ENCODE measurements at places on chromosomes 16 and 17.

- DNase-seq: no peak
- H3K4me1 ChIP-seq: peaks cover 57% of the 10 kb centered on the region
- H3K4me3 ChIP-seq: no peak overlapping the region
- no peaks in the 10 kb centered on the region for H3K27me3 ChIP-seq
- H3K27ac ChIP-seq: no peak overlapping the region
- peaks cover 39% of the 10 kb centered on the region for H3K36me3 ChIP-seq
These were observed 10.7 kb downstream of the WIPI1 start for GRCh38 chr17:68446626-68447041.

DNA sequence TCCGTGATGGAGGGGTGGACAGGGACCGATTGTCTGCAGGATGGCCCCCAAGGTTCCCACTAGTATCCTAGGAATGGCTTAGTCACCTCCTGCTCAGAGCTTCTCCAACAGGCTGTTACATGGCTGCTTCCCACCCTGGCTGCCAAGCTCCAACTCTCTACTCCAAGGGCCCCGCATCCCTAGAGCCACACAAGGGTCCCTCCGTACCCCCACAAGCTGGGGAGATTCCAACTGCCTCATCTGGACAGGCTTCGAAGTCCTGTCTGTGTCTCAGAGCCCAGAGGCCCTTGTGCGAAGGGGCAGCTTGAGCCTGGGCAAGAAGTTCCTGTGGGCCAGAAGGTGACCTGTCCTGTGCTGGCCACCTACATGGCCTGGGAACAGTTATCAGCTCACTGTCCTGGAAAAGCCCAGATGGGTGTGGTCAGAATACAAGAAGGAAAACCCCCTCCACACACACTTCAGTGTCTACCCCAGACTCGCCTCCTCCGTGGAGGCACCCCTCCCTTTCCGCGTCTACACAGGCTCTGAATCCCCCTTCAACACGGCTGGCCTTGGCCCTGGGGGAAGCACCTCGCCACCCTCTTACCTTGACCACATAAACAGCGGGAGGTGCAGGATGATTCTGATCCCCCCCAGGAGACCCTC is 586 bp downstream of the MEAK7 start:
- H3K36me3 ChIP-seq: no peaks in the 10 kb centered on the region
- H3K4me3 ChIP-seq: peak overlapping the region; percentile 69
- H3K4me1 ChIP-seq: peaks cover 13% of the 10 kb centered on the region
- peak overlapping the region; percentile 71 for H3K27ac ChIP-seq
- no peaks in the 10 kb centered on the region for H3K27me3 ChIP-seq

DNA sequence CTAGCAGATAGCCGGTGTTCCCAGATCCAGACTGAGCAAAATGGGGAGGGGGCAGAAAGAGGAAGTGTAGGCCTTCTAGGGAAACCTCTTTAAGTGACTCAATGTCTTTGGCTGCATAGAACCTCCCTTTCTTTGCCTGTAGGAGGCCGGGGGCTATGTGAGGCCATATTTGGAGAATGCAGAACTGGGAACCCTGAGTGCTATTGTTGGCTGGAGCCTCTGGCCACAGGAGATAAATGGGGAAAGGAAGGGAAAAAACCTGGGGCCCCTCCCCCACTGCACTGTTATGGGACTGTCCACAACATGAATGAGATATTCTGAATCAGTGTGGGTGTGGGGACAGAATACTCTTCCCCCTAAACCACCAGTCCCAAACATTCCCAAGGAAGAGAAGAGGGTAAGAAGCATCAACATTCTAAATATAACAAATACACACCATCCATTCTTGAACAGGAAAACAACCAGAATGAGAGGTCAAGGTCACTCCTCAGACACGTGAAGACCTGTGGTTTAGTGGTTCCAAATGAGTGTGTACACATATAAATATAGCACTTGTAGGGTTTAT is 2.4 kb downstream of the VPS25 start:
- DNase-seq: no peak
- H3K27me3 ChIP-seq: peaks cover 2% of the 10 kb centered on the region
- H3K36me3 ChIP-seq: peaks cover 54% of the 10 kb centered on the region
- H3K27ac ChIP-seq: no peak overlapping the region

- no peaks in the 10 kb centered on the region for H3K36me3 ChIP-seq
- no peaks in the 10 kb centered on the region for H3K4me1 ChIP-seq
- H3K27me3 ChIP-seq: no peaks in the 10 kb centered on the region
- no peak for DNase-seq
- no peak overlapping the region for H3K4me3 ChIP-seq
These were observed 254.3 kb upstream of the TNRC6C start for GRCh38 chr17:77704048-77704815.

DNA sequence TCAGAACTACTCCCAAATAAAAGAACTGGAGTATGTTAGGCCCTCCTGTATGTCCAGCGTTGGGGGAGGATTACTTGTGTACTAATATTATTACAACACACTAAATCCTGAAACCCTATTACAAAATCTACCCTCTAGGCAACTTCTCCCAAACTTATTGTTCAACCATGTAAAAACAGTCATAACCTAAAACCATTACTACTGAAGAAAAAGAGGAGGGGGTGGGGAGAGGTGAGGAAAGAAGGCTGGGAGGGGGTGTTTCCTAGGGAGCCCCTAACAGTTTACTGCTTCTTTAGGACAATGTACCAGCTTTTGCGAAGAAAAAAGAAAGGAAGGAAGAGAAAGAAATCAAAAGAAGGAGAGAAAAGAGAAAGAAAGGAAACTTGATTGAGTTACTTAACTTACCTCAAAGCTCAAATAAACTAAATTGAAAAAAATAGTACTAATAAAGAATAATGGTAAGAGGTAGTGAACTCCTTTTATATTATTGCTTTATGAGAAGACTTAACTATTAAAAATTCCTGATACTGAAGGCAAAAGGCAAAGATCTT is 2.3 kb downstream of the SALL1 start:
- H3K36me3 ChIP-seq: no peaks in the 10 kb centered on the region
- H3K4me1 ChIP-seq: peaks cover 18% of the 10 kb centered on the region
- H3K27me3 ChIP-seq: peaks cover 24% of the 10 kb centered on the region
- no peak for DNase-seq
- H3K4me3 ChIP-seq: no peak overlapping the region
- H3K27ac ChIP-seq: no peak overlapping the region

GRCh38 chr17:57944908-57945307 is 10.3 kb downstream of the CUEDC1 start:
- no peak for DNase-seq
- peaks cover 97% of the 10 kb centered on the region for H3K4me1 ChIP-seq
- no peaks in the 10 kb centered on the region for H3K36me3 ChIP-seq
- no peaks in the 10 kb centered on the region for H3K27me3 ChIP-seq
- peak overlapping the region; percentile 100 for H3K27ac ChIP-seq
- no peak overlapping the region for H3K4me3 ChIP-seq

DNA sequence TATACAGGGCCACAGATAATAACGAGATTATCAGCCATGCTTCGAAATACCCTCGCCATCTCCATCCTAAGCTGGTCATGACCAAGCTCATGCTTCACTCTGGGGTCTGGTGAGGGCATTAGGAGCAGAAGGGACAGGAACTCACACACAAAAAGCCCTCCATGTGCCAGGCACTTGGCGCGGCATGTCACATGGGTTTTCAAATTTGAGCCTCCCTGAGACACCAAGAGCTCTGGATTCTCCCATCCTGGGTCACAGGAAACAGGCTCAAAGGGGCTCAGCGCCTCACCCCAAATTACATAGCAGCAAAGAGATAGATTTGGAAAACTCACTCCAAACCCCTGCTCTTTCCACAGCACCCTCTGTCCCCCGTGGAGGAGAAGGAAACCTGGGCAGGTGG is 239.5 kb downstream of the GSG1L start:
- H3K27ac ChIP-seq: no peak overlapping the region
- H3K27me3 ChIP-seq: peaks cover 11% of the 10 kb centered on the region
- H3K4me3 ChIP-seq: no peak overlapping the region
- no peaks in the 10 kb centered on the region for H3K36me3 ChIP-seq
- no peaks in the 10 kb centered on the region for H3K4me1 ChIP-seq

Measured in heart right ventricle (tissue), 16 donors.